ENCODE measurements at places on chromosomes 4 and X.
A peak's percentile ranks its signal among the peaks of the same experiment; 100 is the strongest.

- DNase-seq, result no peak
These were observed 107.9 kb downstream of the LDB2 start for GRCh38 chr4:16790508-16790907.

GRCh38 chr4:84511703-84512102 lies 12.6 kb upstream of the NKX6-1 start:
- no peak for DNase-seq

- DNase-seq, result peak; percentile 51
These were observed 7.3 kb upstream of the OPN1LW start for GRCh38 chrX:154136627-154137161.

DNA sequence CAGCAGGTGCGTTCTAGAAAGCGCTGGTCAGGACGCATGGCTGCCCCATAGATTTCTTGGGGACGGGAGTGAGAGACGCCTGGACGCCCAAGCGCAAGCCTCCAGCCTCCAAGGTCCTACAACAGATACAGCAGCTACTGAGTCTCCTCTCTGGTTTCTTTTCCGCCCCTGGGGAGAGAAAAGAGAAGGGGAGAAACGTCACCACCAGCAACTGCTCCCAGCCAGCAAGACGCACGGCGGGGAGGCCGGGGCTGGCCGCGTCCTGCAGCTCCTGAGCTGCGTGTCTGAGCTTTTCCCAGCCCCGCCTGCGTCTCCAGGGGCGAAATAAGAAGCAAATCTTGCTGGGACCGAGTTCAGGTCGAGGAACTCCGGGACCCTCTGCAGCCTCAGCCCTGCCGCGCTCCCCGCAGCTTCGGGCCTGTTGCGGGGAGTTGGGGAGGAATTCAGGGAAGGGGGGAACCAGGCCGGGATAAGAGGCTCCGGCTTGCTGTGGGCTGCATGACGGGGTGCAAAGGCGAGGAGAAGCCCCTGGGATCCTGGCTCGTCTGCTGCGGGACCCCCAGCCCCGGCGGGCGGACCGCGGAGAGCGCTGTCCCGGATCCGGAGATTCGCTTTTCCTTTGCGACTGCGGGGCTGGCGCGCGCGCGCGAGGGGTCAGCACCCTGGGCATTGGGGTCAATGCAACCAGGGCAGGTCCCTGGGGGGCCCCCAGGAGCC lies 6.8 kb upstream of the SHOX start:
- no peak for DNase-seq
